ENCODE measurements at places on chromosomes 13 and 19.

- no peak for DNase-seq
Measured at GRCh38 chr13:48508011-48508410, 24.9 kb downstream of the RCBTB2 start.

DNA sequence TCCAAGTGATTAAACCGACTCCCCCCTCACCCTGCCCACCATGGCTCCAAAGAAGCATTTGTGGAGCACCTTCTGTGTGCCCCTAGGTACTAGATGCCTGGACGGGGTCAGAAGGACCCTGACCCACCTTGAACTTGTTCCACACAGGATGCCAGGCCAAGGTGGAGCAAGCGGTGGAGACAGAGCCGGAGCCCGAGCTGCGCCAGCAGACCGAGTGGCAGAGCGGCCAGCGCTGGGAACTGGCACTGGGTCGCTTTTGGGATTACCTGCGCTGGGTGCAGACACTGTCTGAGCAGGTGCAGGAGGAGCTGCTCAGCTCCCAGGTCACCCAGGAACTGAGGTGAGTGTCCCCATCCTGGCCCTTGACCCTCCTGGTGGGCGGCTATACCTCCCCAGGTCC, 2.0 kb downstream of the APOE start:
- no peak for DNase-seq

GRCh38 chr13:43573802-43574514, 212.8 kb downstream of the ENOX1 start:
- DNase-seq = no peak

- no peak for DNase-seq
Measured at GRCh38 chr19:28397800-28398199, 815.2 kb downstream of the UQCRFS1 start.

DNA sequence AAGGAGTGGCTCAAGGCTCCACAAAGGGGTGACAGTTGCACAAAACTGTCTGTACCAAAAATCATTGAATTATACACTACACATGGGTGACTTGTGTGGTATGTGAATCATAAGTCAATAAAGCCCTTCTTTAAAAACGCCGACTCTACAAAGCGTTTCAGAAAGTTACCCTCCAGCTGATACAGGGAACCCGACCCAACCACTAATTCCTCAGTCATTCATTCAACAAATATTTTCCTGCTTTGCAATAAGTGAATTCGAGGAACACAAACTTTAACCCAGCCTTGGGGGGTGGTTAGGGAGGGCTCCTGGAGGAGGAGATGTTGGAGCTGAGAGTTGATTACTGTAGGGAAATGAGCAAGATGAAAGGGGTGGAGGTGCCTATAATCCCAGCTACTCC, 32.0 kb downstream of the LTBP4 start:
- DNase-seq = no peak

DNA sequence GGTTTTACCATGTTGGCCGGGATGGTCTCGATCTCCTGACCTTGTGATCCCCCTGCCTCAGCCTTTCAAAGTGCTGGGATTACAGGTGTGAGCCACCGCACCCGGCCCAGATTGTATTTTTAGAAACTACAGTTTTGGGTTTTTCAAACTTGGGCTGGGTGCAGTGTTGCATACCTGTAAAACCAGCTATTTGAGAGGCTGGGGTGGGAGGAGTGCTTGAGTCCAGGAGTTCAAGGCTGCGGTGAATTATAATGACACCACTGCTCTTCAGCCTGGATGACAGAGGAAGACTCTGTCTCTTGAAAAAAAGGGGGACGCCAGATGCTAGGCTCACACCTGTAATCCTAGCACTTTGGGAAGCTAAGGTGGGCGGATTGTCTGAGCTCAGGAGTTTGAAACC, 4.2 kb downstream of the CHAF1A start:
- DNase-seq = no peak

- no peak for DNase-seq
Measured at GRCh38 chr13:46401432-46401831, 14.4 kb upstream of the RUBCNL start.

GRCh38 chr13:106628936-106629659, 61.2 kb upstream of the ARGLU1 start:
- no peak for DNase-seq

DNA sequence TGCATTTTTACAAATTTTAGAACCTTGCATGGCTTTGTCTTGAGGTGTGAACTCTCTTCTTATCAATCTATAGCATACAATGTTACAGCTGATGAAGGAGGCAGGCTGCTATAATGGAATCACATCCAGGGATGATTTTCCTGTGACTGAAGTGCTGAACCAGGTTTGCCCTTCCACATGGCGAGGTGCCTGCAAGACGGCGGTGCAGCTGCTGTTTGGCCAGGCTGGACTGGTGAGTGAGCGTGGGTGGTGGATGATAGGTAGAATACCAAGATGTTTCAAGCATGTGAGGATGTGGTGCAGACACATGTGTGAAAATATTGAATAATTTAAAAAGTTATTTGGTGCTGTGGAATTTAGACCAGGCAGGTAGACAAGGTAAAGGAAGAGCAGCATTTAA, 34.9 kb upstream of the GPI start:
- no peak for DNase-seq

GRCh38 chr13:39485314-39485700, 117.7 kb downstream of the LHFPL6 start:
- DNase-seq = no peak

DNA sequence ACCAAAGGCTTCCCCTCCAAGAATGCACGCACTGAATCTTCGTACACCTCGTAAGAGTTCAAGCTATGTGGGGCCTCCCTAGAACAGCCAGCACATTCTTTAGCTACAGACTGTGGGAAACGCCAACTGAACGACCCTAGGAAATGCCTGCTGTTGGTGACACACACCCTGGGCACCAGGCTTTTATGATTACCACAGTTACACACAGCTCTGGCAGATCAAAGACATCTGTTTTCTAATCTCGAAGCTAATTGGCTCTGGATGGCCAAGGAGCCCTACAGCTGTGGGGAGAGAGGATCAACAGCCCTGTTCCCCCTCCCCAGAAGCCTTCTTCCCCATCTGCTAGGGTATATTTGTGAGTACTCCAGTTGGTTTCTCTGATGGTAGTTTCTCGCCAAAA, 123.0 kb downstream of the COL4A1 start:
- DNase-seq = no peak

DNA sequence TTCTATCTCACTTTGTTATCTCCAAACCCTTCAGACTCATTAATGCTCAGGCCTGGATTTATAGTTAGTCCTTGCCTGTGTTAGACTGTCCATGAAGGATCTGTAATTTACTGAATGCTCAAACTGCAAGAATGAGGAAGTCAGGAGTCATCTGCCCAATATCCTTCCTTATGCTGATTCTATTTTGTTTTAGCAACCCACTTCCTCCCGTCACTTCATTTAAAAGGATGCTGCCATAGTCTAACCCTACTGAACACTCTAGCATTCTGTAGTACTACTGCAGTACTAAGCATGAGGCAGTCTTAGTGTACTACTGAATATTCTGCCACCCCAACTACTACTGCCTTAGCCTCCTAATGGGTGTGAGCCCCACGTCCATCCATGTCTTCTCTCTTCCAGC, 1.5 kb downstream of the FCAR start:
- DNase-seq = no peak

- DNase-seq = no peak
Measured at GRCh38 chr13:46386392-46387063, 524 bp downstream of the RUBCNL start.

DNA sequence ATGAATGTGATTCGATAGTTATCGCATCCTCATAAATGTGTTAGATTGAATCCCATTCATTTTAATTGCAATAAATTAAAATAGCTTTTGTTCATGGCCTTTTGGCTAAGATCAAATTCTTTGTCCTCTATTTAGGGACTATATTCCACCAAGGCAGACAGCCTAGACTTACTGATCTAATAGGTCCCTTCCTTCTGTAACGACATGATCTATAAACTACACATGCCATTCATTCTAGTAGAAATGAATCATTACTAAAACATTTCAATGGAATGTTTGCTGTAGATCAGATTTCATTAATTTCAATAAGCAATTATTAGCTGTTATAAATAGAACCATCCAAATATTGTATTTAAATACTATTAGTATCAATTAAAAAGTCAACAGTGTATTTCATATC, 526.6 kb upstream of the KLHL1 start:
- DNase-seq = no peak

GRCh38 chr19:17953869-17954268, 13.0 kb upstream of the KCNN1 start:
- no peak for DNase-seq

DNA sequence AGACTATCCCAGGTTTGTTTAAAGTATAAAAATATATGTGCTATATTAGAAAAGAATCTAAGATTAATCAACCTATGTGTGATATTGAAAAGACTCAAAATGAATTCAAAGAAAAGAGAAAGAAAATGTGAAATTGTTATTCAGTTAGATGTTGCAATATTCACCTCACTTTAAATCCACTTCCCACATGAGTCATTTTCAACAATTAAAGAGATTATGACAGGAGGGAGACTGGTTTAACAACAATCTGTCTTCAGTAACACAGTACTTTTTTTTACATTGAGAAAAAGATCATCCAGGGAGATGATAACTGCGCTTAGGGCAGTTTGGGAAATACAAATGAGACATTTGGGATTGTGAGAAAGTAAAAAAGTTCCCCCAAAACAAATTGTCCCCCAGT, 1246.2 kb downstream of the SLITRK1 start:
- no peak for DNase-seq

Measured in stimulated activated CD8-positive, alpha-beta memory T cell treated with anti-CD3 and anti-CD28 coated beads, Interleukin-12 subunit alpha, Interleukin-12 subunit beta, amount 100 ng/mL, for 1 hour (primary cell).